Thymus (tissue), 14 donors: ENCODE measurements at places on chromosomes 3 and 15. TPM values are rescaled to one million over a fixed set of nuclear protein-coding genes. Genes with fewer than 3 reads are reported as not detected.

Gene FNDC3B
- total RNA-seq = 11.9 TPM

DNA sequence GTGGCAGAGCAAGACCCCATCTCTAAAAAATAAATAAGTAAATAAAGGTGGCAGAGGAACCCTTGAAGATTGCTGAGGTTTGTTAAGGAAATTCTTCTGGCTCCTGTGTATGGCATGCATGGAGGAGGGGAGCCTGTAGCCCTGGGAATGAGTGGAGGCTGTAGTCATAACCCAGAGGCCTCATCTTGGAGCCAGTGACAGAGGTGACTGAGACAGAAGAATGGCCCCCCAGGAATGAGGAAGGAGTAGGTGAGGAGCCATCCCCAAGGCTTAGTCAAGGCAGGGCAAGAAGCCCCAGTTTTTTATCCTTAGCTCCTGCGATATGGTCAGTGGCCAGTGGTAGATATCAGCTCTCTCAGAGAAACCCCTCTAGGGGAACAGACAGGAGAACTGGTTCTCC lies 46.5 kb downstream of the BSN start:
- no peaks in the 10 kb centered on the region for H3K4me1 ChIP-seq
- no peaks in the 10 kb centered on the region for H3K27me3 ChIP-seq
- H3K4me3 ChIP-seq = no peak overlapping the region

Gene MINAR1
- total RNA-seq = 0.38 TPM

- H3K27ac ChIP-seq = no peak overlapping the region
- H3K4me3 ChIP-seq = no peak overlapping the region
- DNase-seq = no peak
- H3K27me3 ChIP-seq = no peaks in the 10 kb centered on the region
- H3K36me3 ChIP-seq = no peaks in the 10 kb centered on the region
Observed at GRCh38 chr15:58420579-58421043, 11.2 kb upstream of the LIPC start.

DNA sequence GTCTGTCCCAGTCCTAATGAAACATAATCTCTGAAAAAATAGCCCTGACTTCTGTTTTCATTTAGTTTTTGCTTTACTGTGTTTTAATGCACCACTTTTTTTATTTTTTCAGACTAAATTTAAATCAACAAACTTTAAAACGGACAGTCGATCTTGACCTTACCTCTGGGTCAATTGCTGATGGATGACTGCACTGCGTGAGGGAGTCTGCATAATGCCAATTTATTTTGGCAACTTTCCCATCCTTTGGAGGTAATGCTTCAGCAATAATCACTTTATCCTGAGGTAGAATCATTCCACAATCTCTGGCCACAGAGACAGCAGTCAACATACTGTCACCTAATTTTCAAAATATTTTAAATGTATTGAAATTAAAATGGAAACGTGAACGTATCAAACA lies 32.5 kb upstream of the GP5 start:
- H3K4me1 ChIP-seq = no peaks in the 10 kb centered on the region
- H3K36me3 ChIP-seq = peaks cover 71% of the 10 kb centered on the region
- H3K27ac ChIP-seq = no peak overlapping the region
- H3K27me3 ChIP-seq = no peaks in the 10 kb centered on the region
- no peak for DNase-seq

Gene CLDN18
- 0.28 TPM for total RNA-seq

DNA sequence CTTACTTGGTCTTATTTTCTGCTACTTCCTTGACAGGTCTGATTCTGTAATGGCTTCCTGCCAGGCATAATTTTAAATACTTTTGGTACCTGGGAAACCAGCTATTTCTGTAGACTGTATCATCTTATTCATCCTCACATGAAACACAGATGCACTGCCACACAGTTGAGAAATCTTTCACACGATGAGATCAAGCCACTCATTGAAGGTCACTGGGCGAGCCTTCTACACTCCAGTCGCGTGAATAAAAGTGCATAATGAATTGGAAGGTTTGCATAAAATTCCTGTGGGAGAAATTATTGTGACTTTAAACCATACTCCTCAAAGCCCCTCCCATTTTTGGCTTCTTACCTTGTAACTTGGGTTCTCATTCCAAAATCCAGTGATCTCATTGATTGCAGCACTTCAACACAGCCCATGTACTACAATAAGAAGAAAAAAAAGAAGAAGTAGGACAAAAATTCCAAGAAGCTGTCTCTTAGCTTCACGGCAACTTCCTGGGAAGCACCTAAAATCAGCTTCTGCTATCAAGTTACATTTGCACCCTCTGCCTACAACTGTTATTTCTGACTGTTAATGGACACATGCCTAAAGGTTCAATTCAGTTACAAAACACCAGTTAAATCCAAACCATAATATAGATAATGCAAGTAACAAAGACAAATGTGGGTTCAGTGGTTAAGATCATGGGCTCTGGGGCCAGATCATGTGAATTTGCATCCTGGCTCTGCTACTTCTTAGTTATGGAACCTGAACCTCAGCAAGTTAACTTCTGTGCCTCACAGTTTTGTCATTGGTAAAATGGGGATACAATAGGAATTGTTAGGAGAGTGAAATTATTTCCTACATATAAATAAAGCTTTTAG lies 39.0 kb downstream of the SHC4 start:
- no peaks in the 10 kb centered on the region for H3K27me3 ChIP-seq
- H3K4me1 ChIP-seq = no peaks in the 10 kb centered on the region
- H3K36me3 ChIP-seq = no peaks in the 10 kb centered on the region
- no peak for DNase-seq
- no peak overlapping the region for H3K4me3 ChIP-seq

- H3K27ac ChIP-seq = no peak overlapping the region
- DNase-seq = no peak
- H3K4me1 ChIP-seq = no peaks in the 10 kb centered on the region
Observed at GRCh38 chr3:153866901-153867300, 254.3 kb upstream of the ARHGEF26 start.

DNA sequence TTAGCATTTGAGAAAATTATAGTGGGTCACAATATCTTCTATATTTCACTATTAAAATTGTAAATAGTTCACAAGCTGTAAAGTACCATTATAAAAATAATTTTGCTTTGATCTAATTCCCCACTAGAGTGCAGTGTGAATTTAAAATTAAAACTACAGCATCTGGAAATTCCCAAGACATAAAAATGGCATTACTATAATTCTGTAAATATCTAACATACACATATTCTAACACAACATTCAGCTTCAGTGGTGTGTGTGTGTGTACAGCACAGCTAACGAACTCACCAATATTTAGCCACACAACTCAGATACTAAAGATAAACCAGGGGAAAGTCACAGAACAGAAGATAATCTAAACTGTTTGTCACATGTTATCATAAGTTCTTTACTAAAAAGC lies 424.9 kb upstream of the ZNF385D start:
- H3K27me3 ChIP-seq = no peaks in the 10 kb centered on the region
- H3K4me3 ChIP-seq = no peak overlapping the region
- H3K36me3 ChIP-seq = no peaks in the 10 kb centered on the region
- no peak for DNase-seq
- no peak overlapping the region for H3K27ac ChIP-seq

GRCh38 chr15:60507596-60508424 lies 28.9 kb upstream of the ICE2 start:
- H3K4me3 ChIP-seq = no peak overlapping the region
- no peak overlapping the region for H3K27ac ChIP-seq
- no peaks in the 10 kb centered on the region for H3K36me3 ChIP-seq
- peak; percentile 50 for DNase-seq

DNA sequence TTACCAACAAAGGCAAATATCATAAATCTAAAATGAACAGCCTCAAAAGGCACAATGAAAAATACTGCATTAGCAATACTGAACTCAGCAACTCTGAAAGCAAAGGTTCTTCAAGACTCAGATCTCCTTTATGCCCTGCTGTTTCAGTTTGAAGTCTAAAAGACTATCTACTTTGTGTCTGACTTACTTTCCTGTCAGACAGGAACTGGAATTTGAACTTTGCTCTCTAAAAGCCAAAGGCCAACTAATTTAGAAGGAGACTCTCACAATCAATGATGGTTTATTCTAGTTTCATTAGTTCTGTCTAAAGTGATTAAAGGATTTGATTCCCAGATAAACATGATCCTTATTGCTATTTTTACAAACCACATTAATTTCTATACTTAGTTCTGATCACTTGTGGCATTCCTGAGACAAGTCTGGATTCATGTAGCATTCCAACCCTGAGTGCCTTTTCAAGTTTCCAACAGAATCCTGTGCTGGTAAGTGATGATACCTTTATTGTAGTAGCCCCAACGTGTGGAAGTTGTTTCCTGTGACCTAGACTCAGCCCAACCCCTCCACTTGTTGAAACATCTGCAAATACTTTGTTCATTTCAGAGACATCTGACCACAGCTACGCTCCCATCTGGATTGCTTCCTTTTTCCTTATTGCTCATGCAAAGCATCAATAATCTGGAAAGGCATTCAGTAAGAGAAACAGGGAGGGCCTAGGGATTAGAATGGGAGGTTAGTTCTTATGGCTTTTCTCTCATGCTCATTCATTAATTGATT lies 14.9 kb upstream of the LEKR1 start:
- H3K36me3 ChIP-seq = no peaks in the 10 kb centered on the region
- DNase-seq = no peak
- H3K27ac ChIP-seq = no peak overlapping the region
- peaks cover 10% of the 10 kb centered on the region for H3K4me1 ChIP-seq
- peaks cover 5% of the 10 kb centered on the region for H3K27me3 ChIP-seq

- no peak overlapping the region for H3K4me3 ChIP-seq
- no peak for DNase-seq
Observed at GRCh38 chr3:138307899-138308298, 21.8 kb downstream of the NME9 start.

- peak overlapping the region; percentile 56 for H3K27ac ChIP-seq
- no peak for DNase-seq
- H3K4me1 ChIP-seq = peaks cover 3% of the 10 kb centered on the region
- no peaks in the 10 kb centered on the region for H3K36me3 ChIP-seq
- H3K4me3 ChIP-seq = no peak overlapping the region
- H3K27me3 ChIP-seq = peaks cover 10% of the 10 kb centered on the region
Observed at GRCh38 chr15:90004671-90005070, 3.5 kb downstream of the ZNF710 start.

DNA sequence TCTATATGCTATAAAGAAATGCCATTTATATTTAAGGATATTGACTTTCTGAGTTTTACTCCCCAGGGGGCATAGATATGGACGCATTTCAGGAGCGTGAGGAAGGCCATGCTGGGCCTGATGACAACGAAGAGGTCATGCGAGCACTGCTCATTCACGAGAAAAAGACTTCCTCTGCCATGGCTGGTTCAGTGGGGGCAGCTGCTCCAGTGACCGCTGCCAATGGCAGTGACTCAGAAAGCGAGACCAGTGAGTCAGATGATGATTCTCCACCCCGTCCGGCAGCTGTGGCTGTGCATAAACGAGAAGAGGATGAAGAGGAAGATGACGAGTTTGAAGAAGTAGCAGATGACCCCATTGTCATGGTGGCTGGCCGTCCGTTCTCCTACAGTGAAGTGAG lies 38.4 kb downstream of the GTF2E1 start:
- no peak for DNase-seq
- H3K4me1 ChIP-seq = no peaks in the 10 kb centered on the region
- no peak overlapping the region for H3K27ac ChIP-seq
- H3K27me3 ChIP-seq = no peaks in the 10 kb centered on the region

Gene PODXL2
- 4.3 TPM for total RNA-seq

- DNase-seq = no peak
- H3K27ac ChIP-seq = no peak overlapping the region
- no peak overlapping the region for H3K4me3 ChIP-seq
- H3K27me3 ChIP-seq = no peaks in the 10 kb centered on the region
- no peaks in the 10 kb centered on the region for H3K4me1 ChIP-seq
Observed at GRCh38 chr3:168497741-168498140, 402.0 kb upstream of the GOLIM4 start.

Gene CAV3
- 0.38 TPM for total RNA-seq

DNA sequence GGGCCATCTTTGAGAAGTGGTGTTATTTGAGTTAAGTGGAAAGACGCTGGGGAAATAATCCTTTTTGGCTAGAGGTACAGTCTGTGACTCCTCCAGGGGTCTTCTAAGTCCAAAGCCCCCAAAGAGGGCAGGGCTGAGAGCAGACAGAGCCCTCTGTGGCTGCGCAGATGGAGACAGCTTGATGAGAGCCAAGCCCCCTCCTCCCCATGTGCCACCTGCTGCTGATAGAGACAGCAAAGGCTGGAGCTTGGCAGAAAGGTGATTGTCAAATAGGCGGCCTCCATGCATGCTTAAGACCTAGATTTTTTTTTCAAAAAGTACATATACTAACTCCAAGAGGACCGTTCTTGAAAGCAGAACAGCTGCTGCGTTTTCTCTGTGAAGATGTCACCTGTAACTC lies 72.4 kb downstream of the CRYGS start:
- H3K4me3 ChIP-seq = no peak overlapping the region
- H3K27ac ChIP-seq = no peak overlapping the region
- H3K36me3 ChIP-seq = no peaks in the 10 kb centered on the region
- no peaks in the 10 kb centered on the region for H3K4me1 ChIP-seq
